ENCODE measurements at places on chromosomes 4 and X. TPM values are rescaled to one million over a fixed set of nuclear protein-coding genes. Genes with fewer than 3 reads are reported as not detected.

The CWH43 gene
- total RNA-seq: 2.3 TPM

DNA sequence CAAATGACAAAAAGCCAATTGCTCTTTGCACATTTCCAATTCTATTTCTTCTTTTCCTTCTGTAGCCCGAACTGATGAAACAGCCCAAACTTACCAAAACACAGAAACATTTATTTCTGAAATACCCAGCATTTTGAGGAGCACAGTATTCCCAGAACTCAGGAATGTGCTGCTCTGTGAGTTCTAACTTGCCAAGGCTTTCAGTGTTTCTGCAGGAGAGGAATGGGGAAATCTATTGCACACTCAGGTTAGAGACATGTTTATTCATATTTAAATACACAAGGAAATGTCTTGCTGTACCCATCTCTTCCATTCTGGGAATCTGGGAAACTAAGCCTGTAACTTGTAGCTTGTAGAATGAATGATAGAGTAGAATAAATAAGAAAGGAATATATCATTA is 10.7 kb downstream of the TMPRSS11D start:
- DNase-seq: no peak
- H3K36me3 ChIP-seq: no peaks in the 10 kb centered on the region
- no peak overlapping the region for H3K4me3 ChIP-seq
- no peaks in the 10 kb centered on the region for H3K4me1 ChIP-seq
- no peaks in the 10 kb centered on the region for H3K27me3 ChIP-seq

- no peaks in the 10 kb centered on the region for H3K27me3 ChIP-seq
- H3K36me3 ChIP-seq: peaks cover 29% of the 10 kb centered on the region
- H3K4me1 ChIP-seq: no peaks in the 10 kb centered on the region
- DNase-seq: no peak
- H3K27ac ChIP-seq: no peak overlapping the region
Measured at GRCh38 chr4:52595001-52595400, 64.1 kb downstream of the USP46 start.

- H3K36me3 ChIP-seq: no peaks in the 10 kb centered on the region
- no peaks in the 10 kb centered on the region for H3K27me3 ChIP-seq
- H3K4me3 ChIP-seq: no peak overlapping the region
- peaks cover 21% of the 10 kb centered on the region for H3K4me1 ChIP-seq
- H3K27ac ChIP-seq: no peak overlapping the region
Measured at GRCh38 chr4:88955580-88956380, 101.2 kb downstream of the FAM13A start.

- DNase-seq: no peak
- no peaks in the 10 kb centered on the region for H3K36me3 ChIP-seq
- no peak overlapping the region for H3K4me3 ChIP-seq
Measured at GRCh38 chr4:142354794-142355420, 491.2 kb downstream of the INPP4B start.

GRCh38 chr4:106601519-106601918 is 232.9 kb upstream of the GIMD1 start:
- no peak overlapping the region for H3K4me3 ChIP-seq
- H3K36me3 ChIP-seq: no peaks in the 10 kb centered on the region
- no peak overlapping the region for H3K27ac ChIP-seq
- H3K4me1 ChIP-seq: no peaks in the 10 kb centered on the region
- no peak for DNase-seq

DNA sequence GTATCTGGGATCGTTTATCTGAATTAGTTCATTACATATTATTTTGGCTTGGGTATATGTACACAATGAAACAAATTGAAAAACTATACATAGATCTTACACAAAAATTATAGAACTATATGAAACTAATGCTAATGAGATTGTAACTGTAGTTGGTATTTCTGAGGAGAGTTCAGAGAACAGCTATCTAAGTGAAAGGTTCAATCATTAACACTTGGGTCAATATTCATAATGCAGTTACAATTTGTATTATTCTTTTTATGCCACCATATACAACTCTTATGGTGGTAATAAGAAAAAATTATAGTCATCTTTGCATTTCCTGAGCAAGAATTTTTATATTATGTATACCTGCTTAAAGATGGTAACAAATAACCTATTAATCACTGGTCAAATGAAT is 461.0 kb downstream of the GRXCR1 start:
- H3K27ac ChIP-seq: no peak overlapping the region
- H3K4me1 ChIP-seq: no peaks in the 10 kb centered on the region

The TMEM271 gene
- not detected for total RNA-seq

GRCh38 chrX:132592880-132593279 is 104.0 kb upstream of the MBNL3 start:
- H3K4me3 ChIP-seq: no peak overlapping the region
- H3K27ac ChIP-seq: no peak overlapping the region
- no peaks in the 10 kb centered on the region for H3K4me1 ChIP-seq
- H3K27me3 ChIP-seq: no peaks in the 10 kb centered on the region

DNA sequence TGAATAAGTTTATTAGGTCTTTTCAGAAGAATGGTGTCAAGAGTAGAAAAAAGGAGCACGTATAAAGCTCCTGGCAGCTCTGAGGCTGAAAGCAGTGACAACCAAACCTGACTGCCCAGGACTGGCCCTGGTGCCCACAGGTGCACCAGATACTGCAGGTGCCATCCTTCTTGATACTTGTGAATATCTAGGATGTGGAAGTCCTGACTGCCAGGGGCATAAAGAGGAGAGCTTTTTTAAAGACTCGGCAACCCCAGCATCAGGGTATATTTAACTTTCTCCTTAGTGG is 60.7 kb downstream of the TMEM150C start:
- DNase-seq: no peak
- no peaks in the 10 kb centered on the region for H3K27me3 ChIP-seq
- H3K36me3 ChIP-seq: no peaks in the 10 kb centered on the region
- H3K27ac ChIP-seq: no peak overlapping the region
- no peaks in the 10 kb centered on the region for H3K4me1 ChIP-seq

The SHISA3 gene
- total RNA-seq: 3.7 TPM

The VSIG1 gene
- 1.6 TPM for total RNA-seq

DNA sequence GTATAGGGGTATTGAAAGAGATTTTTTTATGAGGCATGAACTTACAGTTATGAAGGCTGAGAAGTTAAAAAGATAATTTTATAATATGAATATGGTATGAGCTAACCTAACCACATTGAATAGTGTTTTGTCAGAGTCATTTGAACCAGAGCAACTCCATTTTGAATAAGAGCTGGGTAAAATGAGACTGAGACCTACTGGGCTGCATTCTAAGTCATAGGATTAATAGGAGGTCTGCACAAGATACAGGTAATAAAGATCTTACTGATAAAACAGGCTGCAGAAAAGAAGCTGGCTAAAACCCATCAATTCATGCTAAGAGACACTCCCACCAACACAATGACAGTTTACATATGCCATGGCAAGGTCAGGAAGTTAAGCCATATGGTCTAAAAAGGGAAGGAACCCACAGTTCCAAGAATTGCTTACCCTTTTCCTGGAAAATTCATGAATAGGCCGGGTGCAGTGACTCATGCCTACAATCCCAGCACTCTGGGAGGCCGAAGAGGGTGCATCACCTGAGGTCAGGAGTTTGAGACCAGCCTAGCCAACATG is 209.2 kb downstream of the TECRL start:
- no peak overlapping the region for H3K27ac ChIP-seq
- H3K27me3 ChIP-seq: no peaks in the 10 kb centered on the region
- DNase-seq: no peak
- H3K4me3 ChIP-seq: no peak overlapping the region
- H3K4me1 ChIP-seq: no peaks in the 10 kb centered on the region

- no peaks in the 10 kb centered on the region for H3K27me3 ChIP-seq
- H3K4me1 ChIP-seq: no peaks in the 10 kb centered on the region
- no peak for DNase-seq
Measured at GRCh38 chr4:59102311-59102710, 1992.1 kb upstream of the IGFBP7 start.

- H3K27ac ChIP-seq: no peak overlapping the region
- no peaks in the 10 kb centered on the region for H3K27me3 ChIP-seq
- no peaks in the 10 kb centered on the region for H3K36me3 ChIP-seq
- no peak overlapping the region for H3K4me3 ChIP-seq
- DNase-seq: no peak
- H3K4me1 ChIP-seq: no peaks in the 10 kb centered on the region
Measured at GRCh38 chrX:108261549-108262203, 170.1 kb downstream of the ATG4A start.
